Left kidney (tissue), 8 donors: ENCODE measurements at places on chromosomes 6 and 20.

- DNase-seq, result no peak
Observed at GRCh38 chr6:11143394-11144371, 32.2 kb upstream of the ERVFRD-1 start.

DNA sequence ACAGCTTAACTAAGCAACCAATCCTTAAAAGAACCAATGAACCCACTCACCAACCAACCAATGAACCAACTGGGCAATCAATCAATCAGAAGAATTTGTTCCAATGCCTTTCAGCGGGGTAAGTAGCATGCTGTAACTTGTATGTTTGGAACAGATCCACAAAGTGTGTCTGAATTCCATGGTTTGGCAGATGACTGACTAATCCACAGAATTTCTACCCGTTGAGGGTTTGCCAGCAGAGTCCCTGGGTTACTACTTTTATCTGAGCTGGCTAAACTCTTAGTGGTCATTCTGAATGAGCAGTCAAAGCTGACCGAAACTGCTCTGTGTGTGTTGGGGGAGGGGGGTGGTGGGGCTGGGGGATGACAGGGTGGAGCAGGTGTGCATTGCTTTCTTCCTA, 125.0 kb upstream of the JAG1 start:
- no peak for DNase-seq

- no peak for DNase-seq
Observed at GRCh38 chr6:28864326-28864923, 59.4 kb downstream of the TRIM27 start.

DNA sequence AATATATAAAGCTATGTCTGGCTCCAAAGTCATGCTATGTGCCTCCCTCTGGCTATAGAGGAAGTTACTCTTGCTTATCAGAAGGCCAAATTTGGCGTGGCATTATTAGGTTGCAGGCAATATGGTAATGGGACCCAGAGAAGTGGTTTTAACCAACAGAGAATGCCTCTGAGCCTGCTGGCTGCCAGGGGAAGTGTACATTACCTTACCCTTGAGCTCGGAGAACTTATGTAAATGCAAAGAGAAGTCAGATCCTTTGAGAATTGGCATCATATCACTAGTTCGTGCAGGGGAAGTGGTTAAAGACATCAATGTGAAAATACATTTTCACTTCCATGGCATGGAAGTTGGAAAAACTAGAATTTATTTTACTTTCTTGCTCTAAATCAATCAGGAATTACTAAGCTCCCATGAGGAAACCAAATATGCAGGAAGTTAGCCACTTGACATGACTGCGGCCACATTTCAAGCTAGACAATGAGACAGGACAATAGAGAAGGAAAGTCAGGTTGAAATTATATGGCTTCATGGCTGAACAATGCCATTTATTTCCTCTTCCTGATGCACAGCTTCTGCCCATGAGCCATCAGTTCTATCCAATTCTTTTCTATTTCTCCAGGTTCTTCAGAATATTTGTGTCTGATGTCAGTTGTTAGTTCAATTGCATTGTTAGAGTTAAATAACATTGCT, 134.0 kb upstream of the PHACTR1 start:
- DNase-seq, result no peak
